ENCODE measurements at places on chromosomes 12 and 14.

DNA sequence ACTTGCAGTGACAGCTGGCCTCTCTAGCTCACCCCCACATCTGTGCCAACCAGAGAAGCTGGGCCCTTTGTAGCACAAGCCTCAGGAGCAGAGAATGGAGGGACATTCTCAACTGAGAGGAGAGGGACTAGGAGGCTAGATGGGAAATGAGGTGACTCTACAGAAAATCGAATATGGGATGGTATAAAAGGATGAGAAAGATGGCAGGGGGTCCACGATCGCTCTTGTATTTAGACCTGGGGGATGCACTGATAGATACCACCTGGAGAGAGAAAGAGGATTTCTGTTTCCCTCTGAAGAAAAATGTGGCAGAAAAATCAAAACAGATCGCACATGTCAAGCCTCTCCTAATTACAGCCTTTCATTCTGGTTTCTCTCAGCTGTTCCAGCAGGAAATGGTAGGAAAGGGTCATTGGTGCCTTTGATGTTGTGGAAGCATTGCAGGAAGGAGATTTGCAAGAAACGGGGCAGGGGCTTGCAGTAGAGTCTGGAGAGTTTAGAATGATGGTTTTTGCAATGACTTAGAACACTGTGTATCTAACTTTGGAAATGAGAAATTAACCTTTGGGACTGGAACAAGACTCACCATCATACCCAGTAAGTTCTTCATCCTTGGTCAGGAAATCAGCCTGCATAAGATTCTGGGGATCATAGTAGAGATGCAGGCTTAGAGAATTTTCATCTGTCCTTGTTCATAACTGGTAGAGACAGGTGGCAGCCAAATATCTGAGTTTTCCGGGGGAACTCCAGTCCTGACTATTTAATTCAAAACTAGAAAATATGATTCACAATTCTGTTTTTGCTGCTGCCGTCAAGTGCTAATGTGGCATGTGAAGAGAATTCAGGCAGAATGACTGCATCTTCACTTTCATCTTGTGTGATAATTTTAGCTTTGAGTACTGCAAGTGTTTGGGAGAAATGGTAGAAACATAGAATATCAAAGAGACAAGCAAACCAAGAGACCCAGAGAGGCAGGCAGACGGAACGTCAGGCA, 98.8 kb downstream of the DAD1 start:
- DNase-seq = no peak

- no peak for DNase-seq
These were observed 23.2 kb downstream of the NRDE2 start for GRCh38 chr14:90308561-90308960.

GRCh38 chr12:79326222-79326621, 364.5 kb downstream of the PAWR start:
- no peak for DNase-seq

- DNase-seq = no peak
These were observed 65.9 kb downstream of the KCNA1 start for GRCh38 chr12:4975574-4975973.

- no peak for DNase-seq
These were observed 494.9 kb downstream of the RERGL start for GRCh38 chr12:17595111-17595510.

- DNase-seq = no peak
These were observed 3.3 kb downstream of the GUCY2C start for GRCh38 chr12:14693116-14693515.

- DNase-seq = no peak
These were observed 2.3 kb upstream of the DIO2 start for GRCh38 chr14:80213602-80214001.

- no peak for DNase-seq
These were observed 44.0 kb downstream of the DLK1 start for GRCh38 chr14:100770605-100771120.

GRCh38 chr14:22460461-22461195, 128.4 kb downstream of the DAD1 start:
- DNase-seq = no peak

All from left hindlimb (tissue), 1 donor.